Thoracic aorta (tissue), 2 donors: ENCODE measurements at places on chromosomes 1 and 21. TPM values are rescaled to one million over a fixed set of nuclear protein-coding genes. Genes with fewer than 3 reads are reported as not detected.

The PPM1J gene
- 2.3 TPM for total RNA-seq

The PRDX1 gene
- total RNA-seq: 246 TPM

- no peaks in the 10 kb centered on the region for H3K27me3 ChIP-seq
- no peak overlapping the region for H3K27ac ChIP-seq
- H3K4me3 ChIP-seq: no peak overlapping the region
- no peak for DNase-seq
Observed at GRCh38 chr1:24505816-24506215, 3.2 kb downstream of the RCAN3 start.

GRCh38 chr1:212127221-212127620 is 91.7 kb downstream of the DTL start:
- no peaks in the 10 kb centered on the region for H3K36me3 ChIP-seq
- no peaks in the 10 kb centered on the region for H3K4me1 ChIP-seq
- no peak for DNase-seq
- H3K27ac ChIP-seq: no peak overlapping the region
- H3K27me3 ChIP-seq: no peaks in the 10 kb centered on the region

GRCh38 chr1:1125945-1126344 is 10.1 kb upstream of the C1orf159 start:
- peaks cover 3% of the 10 kb centered on the region for H3K4me1 ChIP-seq
- no peaks in the 10 kb centered on the region for H3K36me3 ChIP-seq

The S100A1 gene
- not detected for total RNA-seq
